ENCODE measurements at places on chromosomes 1 and 21. TPM values are rescaled to one million over a fixed set of nuclear protein-coding genes. Genes with fewer than 3 reads are reported as not detected.

The MAP3K21 gene
- total RNA-seq = 6.4 TPM

The PCBP3 gene
- total RNA-seq = 5.4 TPM

The SLC25A34 gene
- total RNA-seq = 6.6 TPM

DNA sequence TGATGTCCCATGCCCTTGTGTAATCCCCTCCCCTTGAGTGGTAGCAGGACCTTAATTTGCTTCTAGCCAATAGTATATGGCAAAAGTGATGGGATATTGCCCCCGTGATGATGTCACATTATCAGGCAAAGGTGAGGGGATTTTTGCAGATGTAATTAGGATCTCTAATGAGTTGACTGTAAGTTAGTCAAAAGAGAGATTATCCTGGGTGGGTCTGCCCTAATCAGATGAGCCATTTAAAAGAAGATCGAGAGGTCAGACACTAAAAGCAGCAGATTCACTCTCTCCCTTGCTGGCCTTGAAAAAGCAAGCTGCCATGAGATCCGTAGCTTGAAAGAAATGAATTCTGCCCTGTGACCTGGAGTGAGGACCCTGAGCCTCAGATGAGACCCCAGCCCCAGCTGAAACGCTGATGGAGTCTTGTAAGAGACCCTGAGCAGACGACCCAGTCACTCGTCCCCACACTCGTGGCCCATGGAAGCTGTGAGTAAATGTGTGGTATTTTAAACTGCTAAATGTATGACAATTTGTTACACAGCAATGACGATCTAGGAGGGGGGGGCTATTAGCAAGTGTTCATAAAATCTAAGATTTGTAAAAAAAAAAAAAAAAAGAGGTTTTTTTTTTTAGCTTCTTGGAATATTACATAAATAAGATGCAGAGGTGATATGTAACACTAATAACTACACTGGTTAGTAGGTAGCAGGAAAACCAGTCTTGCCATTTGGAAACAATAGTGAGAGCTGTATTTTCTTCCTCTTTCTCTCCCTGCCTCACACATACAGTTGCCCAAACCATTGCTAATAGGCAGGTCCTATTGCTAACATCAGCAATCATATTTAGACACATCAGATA lies 50.3 kb upstream of the TARBP1 start:
- DNase-seq = no peak

DNA sequence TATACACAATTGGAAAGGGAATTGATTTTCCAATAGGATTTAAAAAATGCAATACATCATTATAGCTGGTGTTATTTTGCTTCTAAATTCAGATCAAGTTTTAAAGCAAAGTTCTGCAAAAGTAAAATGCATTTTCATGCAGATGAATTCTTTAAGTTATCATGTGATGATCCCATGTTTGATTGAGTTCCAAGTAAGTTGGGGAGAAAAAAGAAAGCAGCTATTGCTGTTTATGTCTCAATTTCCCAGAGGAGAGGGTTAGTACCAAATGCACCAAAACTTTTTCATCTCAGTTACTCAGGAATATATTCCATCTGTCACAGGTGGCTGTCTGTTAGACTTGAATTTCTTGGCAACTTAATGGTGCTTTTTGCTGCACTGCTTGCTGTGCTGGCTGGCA lies 29.7 kb downstream of the HSPA13 start:
- no peak for DNase-seq

DNA sequence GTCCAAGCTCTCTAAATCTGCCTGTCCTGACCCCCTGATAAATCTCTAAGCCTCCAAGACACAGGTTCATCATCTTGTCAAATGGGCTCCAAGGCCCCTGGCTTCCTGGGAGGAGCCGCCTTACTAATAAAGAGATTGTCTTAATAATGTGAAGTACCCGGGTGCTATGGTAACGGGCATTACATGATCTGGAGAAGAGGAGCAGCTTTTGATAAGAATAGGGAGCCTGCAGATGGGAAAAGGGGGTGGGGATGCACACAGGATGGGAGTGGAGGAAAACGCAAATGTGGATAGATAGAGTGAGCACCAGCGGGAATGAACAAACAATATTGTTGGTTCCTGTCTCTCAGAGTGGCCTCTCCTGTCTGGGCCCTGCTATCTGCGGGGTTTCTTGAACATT lies 11.9 kb upstream of the RXRG start:
- DNase-seq = no peak

- no peak for DNase-seq
Measured at GRCh38 chr1:159991513-159991912, 37.5 kb upstream of the SLAMF9 start.

GRCh38 chr21:27132266-27132665 lies 165.4 kb upstream of the ADAMTS5 start:
- DNase-seq = no peak
